Liver (tissue), 10 donors: ENCODE measurements at places on chromosomes 4 and X.

GRCh38 chr4:86306816-86307215 is 53.0 kb downstream of the MAPK10 start:
- no peak for DNase-seq

- DNase-seq, result no peak
Measured at GRCh38 chr4:6727081-6727942, 11.3 kb downstream of the BLOC1S4 start.

DNA sequence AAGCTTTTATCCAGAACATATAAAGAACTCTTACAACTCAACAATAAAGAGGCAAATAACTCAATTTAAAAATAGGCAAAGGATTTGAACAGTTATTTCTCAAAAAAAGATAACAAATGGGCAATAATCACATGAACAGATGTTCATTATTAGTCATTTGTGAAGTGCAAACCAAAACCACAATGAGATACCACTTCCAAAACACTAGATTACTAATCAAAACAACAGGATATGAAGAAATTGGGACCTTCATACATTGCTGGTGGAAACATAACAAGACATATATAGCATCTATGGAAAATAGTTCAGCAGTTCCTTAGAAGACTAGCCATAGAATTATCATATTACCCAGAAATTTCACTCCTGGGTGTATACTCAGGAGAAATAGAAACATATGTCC is 224.6 kb downstream of the FBXO8 start:
- no peak for DNase-seq

DNA sequence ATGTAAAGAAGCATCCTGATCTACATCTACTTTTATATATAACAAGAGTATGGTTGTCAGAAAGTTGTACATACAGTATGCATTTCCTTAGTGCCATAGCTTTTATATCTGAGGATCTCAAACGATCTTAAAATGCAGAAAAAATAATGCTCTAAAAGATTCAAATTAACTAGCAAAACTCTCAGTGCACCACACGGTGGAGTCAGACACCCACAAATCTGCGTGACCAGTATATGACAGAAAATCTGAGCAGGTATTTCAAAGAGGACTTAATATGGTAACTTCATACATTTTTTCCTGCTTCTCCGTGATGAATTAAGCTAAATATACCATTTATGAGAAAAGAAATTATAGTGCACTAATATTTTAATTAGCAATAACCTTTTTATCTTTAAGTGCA is 803.0 kb downstream of the DMD start:
- no peak for DNase-seq

GRCh38 chr4:7026107-7026506 is 17.1 kb upstream of the TADA2B start:
- no peak for DNase-seq

DNA sequence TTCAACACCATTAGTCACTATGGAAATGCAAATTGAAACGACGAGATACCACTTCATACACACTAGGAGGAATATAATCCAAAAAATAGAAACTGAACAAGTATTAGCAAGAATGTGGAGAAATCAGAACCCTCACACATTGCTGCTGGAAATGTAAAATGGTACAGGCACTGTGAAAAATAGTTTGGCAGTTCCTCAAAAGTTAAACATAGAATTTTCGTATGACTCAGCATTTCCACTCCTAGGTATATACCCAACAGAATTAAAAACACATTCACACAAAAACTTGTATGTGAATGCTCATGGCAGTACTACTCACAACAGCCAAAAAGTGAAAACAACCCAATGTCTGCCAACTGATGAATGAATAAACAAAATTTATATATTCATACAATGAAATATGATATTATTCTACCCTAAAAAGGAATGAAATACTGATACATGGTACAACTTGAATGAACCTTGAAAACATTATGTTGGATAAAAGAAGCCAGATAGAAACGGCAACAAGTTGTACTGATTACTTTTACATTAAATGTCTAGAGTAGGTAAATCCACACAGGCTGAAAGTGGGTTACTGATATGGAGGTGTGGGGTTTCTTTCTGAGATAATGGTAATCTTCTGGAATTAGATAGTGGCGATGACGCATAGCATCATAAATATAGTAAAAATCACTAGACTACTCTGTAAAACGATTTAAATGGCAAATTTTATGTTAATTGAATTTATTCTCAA is 22.3 kb downstream of the TEC start:
- no peak for DNase-seq

GRCh38 chr4:73674451-73674919 is 54.2 kb upstream of the RASSF6 start:
- no peak for DNase-seq

GRCh38 chr4:54909961-54910360 is 215.4 kb downstream of the KDR start:
- DNase-seq, result no peak

DNA sequence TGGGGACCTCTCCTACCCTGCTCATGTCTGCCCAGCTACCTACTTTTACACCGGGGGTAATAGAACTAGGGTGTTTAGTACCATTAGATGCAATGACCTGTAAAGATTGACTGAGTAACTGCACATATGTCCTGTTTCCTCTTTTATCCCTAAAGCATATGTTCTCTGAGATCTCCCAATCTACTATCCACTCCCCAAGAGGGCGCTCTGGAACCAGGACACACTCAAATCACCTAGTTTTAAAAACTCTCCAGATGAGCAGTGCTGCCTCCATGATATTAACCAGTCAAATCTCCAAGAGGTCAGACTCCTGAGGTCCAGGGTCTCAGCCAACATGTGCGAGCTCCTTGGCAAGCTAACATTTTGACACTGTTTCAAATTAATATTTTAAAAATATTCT is 87.0 kb upstream of the TSPAN5 start:
- DNase-seq, result peak; percentile 52

DNA sequence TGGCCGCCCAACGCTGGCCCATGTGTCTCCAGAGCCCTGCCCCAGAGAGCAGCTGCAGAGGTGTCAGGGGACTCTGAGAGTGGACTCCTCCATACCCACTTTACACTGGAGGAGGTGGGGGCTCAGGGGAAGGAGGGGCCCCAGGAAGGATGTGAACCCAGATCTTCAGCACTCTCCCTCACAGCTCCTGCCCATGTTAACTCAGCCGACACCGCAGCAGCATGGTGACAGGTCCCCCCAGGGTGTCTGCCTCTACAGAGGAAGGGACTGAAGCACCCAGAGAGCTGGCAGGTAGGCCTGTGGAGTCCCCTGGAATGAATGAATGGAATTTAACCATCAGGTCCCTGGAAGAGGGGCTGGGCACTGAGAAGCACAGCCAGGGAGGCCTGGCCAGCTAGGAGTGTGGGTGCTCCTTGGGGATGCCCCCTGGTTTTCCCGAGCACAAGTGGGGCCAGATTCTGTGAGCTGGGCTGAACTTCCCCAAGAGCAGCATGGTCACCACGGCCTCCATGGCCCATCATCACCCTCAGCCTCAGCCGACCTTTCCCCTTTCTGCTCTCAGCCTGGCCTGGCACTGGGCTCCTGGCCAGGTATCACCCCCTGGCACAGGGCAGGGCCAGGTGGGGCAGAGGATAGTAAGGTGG is 21.9 kb downstream of the SH3BP2 start:
- DNase-seq, result no peak

DNA sequence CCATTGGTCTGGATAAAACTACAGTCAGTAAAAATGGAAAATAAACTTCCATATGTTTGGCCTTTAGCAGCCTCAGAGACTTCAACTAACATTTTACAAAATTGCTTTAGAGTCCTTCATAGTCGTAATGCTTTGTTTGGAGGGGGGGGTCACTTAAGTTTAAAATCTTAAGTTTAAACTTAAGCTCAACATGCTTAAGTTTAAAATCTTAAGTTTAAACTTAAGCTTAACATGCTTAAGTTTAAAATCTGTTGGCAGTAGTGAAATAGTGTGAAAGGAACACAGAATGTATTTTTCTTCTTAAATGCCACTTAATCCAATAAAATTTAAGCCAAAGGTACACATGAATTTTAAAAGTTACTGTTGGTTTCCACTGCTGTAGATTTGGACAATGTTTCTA is 45.9 kb upstream of the UNC5C start:
- DNase-seq, result no peak

DNA sequence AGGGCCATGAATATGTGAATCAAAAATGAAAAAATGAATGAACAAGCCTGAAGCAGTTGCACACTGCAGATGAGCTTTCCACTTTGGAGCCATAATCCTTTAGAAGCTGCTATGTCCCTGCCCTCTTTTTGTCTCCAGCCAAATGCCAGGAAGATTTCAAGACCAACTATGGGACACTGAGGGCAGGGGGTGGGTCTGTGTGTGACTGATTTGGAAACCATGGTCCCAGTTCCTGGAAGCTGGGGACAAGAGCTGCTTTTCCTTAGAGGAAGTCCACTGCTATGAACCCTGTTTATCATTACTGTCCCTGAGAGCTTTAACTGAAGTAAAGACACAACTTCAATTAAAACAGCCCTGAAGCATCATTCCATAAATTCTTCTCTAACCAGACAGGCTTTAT is 153.9 kb upstream of the GPC4 start:
- DNase-seq, result no peak

DNA sequence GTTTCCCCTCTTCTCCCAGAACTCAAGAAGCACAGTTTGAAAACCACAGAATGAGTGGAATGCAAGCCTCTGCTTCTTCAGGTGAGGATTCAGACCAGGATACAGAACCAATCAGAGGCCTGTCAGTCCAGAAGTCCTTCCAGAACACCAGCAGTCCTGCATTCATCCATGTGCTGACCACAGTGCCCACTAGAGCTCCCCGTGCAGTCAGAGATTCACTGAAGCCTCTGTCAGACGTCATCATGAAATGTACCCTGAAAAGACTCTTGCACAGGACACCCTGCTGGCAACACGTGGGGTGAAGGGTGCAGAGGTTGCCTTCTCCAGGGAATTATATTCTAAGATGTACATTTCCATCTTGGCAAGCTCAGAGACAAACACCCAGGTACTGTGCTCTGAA is 75.9 kb upstream of the LSM6 start:
- DNase-seq, result no peak

GRCh38 chr4:113952452-113953029 is 26.9 kb downstream of the ARSJ start:
- DNase-seq, result no peak

DNA sequence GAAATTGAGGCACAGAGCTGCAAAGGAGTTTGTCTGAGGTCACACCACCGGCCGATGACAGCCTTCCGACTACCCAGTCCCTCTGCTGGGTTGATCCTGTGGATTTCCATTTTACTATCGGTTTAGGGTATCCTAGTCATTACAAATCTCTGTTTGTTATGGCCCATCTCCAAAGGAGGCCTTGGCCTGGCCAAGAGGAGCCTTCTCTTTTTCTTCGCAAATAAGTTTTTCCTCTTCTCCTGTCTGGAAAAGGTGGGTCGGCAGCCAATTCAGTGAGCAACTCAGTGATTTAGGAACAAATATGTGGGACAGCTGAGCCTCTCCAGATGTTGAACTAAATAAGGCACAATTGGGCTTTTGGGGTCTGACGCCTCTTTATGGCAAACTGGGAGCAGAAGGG is 169.2 kb upstream of the RBPJ start:
- DNase-seq, result no peak

- peak; percentile 62 for DNase-seq
Measured at GRCh38 chr4:38663090-38663800, 754 bp upstream of the KLF3 start.
